ENCODE measurements at places on chromosomes 2 and 18.

- H3K27me3 ChIP-seq: no peaks in the 10 kb centered on the region
- H3K4me3 ChIP-seq: no peak overlapping the region
- H3K4me1 ChIP-seq: no peaks in the 10 kb centered on the region
- H3K27ac ChIP-seq: no peak overlapping the region
Observed at GRCh38 chr2:141522048-141522447, 608.8 kb downstream of the LRP1B start.

GRCh38 chr2:226020176-226020575 is 620.7 kb downstream of the NYAP2 start:
- H3K4me3 ChIP-seq: no peak overlapping the region
- no peaks in the 10 kb centered on the region for H3K27me3 ChIP-seq
- no peaks in the 10 kb centered on the region for H3K36me3 ChIP-seq
- no peaks in the 10 kb centered on the region for H3K4me1 ChIP-seq
- no peak overlapping the region for H3K27ac ChIP-seq

DNA sequence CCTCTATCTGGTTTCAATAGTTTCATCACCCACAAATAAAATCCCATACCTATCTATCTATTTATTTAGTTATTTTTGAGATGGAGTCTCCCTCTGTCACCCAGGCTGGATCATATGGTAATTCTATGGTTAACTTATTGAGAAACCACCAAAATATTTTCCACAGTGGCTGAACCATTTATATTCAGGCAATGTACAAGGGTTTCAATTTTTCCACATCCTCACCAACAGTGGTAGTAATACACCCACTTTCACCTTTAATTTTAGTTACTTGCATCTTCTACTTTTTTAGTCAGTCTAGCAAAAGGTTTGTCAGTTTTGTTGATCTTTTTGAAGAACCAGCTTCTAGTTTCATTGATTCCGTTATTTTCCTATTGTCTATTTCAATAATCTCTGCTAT is 46.1 kb upstream of the PHLPP1 start:
- no peaks in the 10 kb centered on the region for H3K36me3 ChIP-seq
- DNase-seq: no peak
- no peak overlapping the region for H3K27ac ChIP-seq
- H3K4me1 ChIP-seq: no peaks in the 10 kb centered on the region
- no peaks in the 10 kb centered on the region for H3K27me3 ChIP-seq

DNA sequence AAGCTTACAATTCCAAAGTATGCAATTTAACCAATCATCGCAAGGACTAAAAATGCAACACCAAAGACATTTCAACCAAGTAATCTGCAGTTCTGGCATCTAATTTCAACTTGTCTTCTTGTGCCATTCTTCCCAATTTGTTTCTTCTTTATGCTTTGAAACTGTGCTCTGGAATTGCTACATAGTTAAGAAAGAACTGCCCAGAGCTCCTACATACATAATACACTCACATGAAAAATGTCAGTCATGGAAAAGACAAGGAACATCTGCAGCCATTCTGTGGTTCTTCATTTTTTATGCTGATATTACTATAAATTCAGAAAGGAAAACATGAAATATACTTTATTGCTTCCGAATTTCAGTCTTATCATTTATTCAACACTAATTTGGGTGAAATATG is 4.4 kb downstream of the EPB41L3 start:
- no peak for DNase-seq
- H3K4me3 ChIP-seq: no peak overlapping the region
- no peaks in the 10 kb centered on the region for H3K36me3 ChIP-seq
- H3K4me1 ChIP-seq: no peaks in the 10 kb centered on the region
- H3K27me3 ChIP-seq: no peaks in the 10 kb centered on the region

GRCh38 chr2:105912081-105912480 is 167.4 kb downstream of the NCK2 start:
- H3K36me3 ChIP-seq: no peaks in the 10 kb centered on the region
- H3K4me1 ChIP-seq: peaks cover 4% of the 10 kb centered on the region
- no peak for DNase-seq
- no peak overlapping the region for H3K4me3 ChIP-seq

- no peaks in the 10 kb centered on the region for H3K4me1 ChIP-seq
- no peaks in the 10 kb centered on the region for H3K36me3 ChIP-seq
- DNase-seq: no peak
- no peak overlapping the region for H3K4me3 ChIP-seq
- no peak overlapping the region for H3K27ac ChIP-seq
- no peaks in the 10 kb centered on the region for H3K27me3 ChIP-seq
Observed at GRCh38 chr2:132951008-132951714, 281.2 kb upstream of the LYPD1 start.

- no peaks in the 10 kb centered on the region for H3K4me1 ChIP-seq
- no peak for DNase-seq
Observed at GRCh38 chr2:55196526-55196925, 35.6 kb downstream of the CLHC1 start.

DNA sequence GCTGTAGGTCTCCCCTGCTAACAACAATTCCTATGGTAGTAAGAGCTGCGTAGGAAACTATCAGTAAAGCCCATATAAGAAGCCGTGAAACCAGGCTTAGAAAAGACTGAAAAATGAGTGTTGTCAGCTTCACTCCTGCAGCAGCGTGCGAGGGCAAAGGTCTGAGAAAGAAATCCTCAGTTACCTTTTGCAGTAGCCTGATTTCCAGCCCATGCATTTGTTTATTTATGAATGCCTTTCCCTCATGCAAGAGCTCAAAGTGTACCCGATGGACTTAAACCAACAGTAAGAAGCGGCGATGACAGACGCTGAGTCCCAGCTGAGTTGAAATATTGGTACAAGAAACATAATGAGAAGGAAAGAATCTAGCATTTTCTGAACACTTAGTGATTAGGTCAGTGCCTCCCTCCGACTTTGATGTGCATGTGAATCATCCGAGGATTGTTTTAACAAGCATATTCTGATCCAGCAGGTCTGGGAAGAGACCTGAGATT is 15.0 kb upstream of the POLI start:
- H3K36me3 ChIP-seq: no peaks in the 10 kb centered on the region
- no peak for DNase-seq
- no peaks in the 10 kb centered on the region for H3K27me3 ChIP-seq
- no peak overlapping the region for H3K4me3 ChIP-seq
- no peak overlapping the region for H3K27ac ChIP-seq

DNA sequence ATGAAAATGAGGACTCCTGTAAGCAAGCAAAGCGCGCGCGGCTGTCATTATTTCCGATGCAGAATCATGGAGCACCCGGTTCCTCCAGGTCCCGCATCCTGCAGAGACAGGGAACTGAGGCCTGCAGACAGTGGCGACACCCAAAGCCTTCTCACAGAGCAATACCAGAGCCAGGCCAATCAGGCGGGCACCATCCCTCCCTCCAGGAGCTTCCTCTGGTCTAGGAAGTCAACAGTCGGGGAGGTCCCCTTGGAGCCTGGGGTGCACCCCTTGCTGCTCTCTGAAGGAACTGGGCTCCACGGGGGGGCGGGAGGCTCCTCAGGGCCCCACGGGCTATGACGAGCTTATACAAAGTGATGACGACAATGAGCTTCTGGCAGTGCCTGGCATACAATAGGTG is 60.3 kb upstream of the HPCAL1 start:
- no peak overlapping the region for H3K4me3 ChIP-seq
- no peak for DNase-seq
- H3K27me3 ChIP-seq: no peaks in the 10 kb centered on the region
- no peaks in the 10 kb centered on the region for H3K4me1 ChIP-seq
- H3K27ac ChIP-seq: no peak overlapping the region

DNA sequence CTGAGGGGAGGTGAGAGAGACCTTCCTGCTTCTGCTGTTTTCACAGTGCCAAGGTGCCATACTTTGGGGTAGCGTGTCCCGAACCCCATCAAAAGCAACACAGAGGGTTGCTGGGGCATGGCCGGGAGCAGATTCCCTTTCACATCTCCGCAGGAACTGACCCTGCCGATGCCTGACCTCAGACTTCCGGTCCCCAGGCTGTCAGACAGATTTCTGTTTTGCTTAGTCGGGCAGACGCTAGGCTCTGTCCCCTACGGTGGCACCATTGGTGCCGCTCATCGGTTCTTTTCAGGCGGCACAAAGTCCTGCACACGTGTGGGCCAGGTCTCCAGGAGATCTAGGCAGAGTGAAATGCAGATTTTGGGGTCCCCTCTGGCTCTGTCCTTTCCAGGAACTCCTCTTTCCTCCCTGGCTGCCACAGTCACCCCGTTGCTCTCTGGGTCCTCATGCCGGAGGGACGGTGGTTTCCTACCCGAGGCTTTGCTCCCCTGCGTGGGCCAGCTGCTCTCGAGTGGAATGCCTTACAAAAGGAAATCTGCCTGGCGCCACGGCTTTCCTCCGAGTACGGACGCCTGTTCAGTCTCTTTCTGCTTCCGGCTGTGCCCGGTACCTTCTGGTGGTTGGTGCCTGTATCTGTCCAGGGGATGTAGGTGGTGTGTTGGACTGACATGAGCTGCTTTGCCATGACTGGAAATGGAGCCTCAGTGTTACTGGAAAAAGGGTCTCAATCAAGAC is 39.3 kb downstream of the RTP5 start:
- peaks cover 10% of the 10 kb centered on the region for H3K36me3 ChIP-seq
- no peak overlapping the region for H3K27ac ChIP-seq
- no peaks in the 10 kb centered on the region for H3K27me3 ChIP-seq
- DNase-seq: no peak

DNA sequence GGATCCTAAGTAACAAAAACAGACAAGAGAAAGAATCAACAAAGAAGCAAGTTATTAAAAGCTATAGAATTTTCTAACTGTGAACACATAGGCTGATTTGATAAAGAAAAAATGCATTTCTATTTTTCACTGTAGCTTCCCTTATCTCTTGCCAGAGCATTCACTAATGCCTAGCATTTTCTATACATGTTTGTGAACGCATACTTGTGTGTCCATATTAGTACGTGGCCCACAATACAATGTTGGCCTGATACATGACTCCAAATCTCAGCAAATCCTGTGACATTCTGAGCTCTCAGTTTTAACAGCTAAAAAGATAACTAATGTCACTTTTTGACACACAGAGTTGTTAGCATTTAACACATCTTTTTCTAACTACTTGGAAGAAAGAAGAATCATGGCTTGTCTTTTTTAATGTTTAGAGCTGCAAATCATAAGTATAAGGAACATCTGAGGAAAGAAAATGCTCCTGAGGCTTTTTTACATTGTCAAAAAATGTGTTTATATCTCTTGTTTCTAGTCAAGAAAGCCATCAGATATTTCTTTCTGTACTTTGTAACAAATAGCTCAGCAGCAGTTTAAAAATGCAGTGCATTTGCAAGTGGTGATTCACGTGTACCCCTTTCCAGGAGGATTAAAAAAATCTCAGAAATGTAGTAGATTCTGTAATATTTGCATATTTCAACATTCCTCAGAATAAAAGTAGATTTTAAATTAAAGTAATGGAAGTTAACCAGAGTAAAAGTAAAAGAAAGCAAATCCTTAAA is 1646.8 kb upstream of the TMEFF2 start:
- H3K4me3 ChIP-seq: no peak overlapping the region
- H3K36me3 ChIP-seq: no peaks in the 10 kb centered on the region
- H3K4me1 ChIP-seq: no peaks in the 10 kb centered on the region
- no peaks in the 10 kb centered on the region for H3K27me3 ChIP-seq
- no peak for DNase-seq

DNA sequence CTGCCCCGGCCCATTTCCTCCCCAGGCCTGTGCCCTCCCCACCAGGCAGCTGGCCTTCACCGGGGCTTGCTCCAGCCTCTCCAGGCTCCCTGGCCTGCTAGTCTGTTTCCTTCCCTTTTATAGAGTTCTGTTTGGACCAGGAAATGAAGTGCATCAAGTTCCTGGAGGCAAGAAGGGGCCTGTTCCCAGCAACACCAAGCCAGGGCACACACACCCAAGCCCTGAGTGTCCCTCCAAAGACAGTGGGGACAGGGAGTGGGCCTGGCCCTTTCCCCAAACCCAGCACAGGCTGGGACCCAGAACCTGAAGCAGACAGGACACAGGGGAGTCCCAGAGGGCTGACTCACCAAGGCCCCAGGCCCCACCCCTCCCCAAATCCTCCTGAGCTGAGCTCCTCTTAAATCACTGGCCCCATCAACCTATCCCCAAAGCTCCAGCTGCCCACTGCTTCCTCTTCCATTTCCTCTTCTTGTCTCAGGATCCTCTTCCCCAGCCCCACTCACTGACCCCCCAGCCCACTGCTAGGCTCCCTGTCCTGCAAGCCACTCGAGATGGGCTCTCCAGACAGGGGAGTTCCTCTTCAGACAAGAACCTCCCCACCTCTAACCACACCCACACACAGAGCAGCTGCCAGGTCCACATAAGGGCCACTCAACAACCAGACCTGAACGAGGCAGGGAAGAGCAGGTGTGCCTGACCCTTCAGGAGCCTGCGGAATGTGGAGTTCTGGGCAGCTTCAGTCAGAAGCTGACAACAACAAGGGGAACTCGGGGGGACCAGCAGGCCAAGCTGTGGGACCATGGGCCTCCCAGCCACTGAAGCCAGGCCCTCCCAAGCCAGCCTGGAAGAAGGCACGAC is 74.2 kb downstream of the TNS1 start:
- H3K4me1 ChIP-seq: no peaks in the 10 kb centered on the region
- no peaks in the 10 kb centered on the region for H3K36me3 ChIP-seq
- peaks cover 7% of the 10 kb centered on the region for H3K27me3 ChIP-seq
- no peak overlapping the region for H3K27ac ChIP-seq

DNA sequence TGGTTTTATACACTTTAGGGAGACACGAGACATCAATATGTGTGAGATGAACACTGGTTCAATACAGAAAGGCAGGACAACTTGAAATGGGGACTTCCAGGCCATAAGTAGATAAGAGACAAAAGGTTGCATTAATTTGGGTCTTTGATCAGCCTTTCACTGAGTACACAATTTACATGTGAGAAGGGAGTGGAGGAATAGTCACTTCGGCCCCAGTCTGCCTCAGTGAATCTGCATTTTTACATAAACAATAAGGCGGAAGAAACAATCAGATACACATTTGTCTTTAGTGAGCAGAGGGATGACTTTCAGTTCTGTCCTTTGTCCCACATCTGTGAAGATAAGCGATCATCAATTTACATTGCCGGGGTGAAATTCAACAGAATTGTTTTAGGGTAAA is 104.3 kb upstream of the ARL4C start:
- no peak for DNase-seq
- no peak overlapping the region for H3K4me3 ChIP-seq
- no peaks in the 10 kb centered on the region for H3K36me3 ChIP-seq
- H3K27me3 ChIP-seq: peaks cover 9% of the 10 kb centered on the region

- DNase-seq: no peak
- H3K27me3 ChIP-seq: no peaks in the 10 kb centered on the region
- H3K27ac ChIP-seq: no peak overlapping the region
- H3K4me3 ChIP-seq: no peak overlapping the region
- H3K36me3 ChIP-seq: no peaks in the 10 kb centered on the region
Observed at GRCh38 chr18:42568773-42569172, 546.7 kb downstream of the RIT2 start.

GRCh38 chr2:209582281-209582680 is 158.4 kb downstream of the MAP2 start:
- H3K36me3 ChIP-seq: no peaks in the 10 kb centered on the region
- H3K27me3 ChIP-seq: no peaks in the 10 kb centered on the region
- H3K27ac ChIP-seq: no peak overlapping the region
- H3K4me1 ChIP-seq: no peaks in the 10 kb centered on the region

DNA sequence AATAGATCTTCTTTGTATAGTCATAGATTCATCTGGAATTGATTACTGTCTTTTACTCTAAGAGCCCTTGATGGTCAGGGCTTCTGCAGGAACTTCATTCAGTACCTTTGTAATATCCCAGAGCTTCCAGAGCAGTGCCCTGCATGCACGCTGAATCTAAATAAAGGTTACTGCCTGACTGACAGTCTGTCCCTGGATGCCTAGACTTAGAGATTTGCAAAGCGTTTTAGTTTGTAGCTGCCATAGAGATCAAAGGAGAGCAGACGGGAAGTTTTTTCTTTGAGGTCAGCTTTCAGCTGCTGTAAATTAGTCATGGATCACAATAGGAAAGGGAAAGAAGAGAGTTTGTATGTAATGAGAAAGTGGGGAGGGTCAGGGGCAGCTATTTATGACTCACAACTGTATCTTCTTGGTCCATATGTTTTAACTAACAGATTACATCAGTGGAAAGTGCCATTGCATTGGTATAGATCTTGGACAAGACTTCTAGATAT is 45.2 kb upstream of the NYAP2 start:
- no peak for DNase-seq
- no peak overlapping the region for H3K4me3 ChIP-seq
- no peaks in the 10 kb centered on the region for H3K27me3 ChIP-seq

All from DND-41 (cell line).